ENCODE measurements at places on chromosomes 5 and 9.

DNA sequence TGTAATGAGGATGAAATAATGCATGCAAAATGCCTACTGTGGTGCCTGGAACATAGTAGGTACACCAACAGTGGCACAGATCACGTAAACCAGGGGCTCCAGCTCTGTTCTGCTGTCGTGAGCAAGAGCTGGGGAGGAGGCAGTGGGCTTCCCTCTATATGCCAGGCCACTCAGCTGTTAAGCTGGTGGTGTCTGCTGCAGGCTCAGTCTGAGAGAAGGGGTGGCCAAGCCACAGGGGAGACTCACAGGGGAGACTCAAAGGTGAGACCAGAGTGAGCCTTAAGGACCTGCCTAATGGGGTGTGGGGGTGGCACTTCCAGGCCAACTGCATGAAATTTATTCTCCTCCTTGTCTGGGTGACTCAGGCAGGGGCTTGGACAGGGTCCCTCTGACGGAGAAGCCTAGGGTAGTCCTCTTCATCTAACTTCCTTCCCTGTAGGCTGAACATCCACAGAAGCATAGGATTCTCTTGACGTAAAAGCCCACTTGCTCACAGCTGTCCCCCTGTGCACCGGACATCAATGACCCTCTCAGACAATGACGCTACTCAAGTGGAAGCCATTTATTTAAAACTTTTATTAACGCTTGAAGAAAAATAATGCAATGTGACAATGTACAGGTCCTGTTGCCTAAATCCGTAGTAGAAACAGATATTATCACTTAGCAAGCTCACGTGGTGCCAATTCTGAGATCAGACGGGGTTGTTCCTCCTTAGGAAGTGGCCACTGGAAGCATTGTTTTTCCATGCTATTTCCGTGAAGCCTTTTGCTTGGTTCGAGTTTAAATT, 13.9 kb downstream of the STC2 start:
- DNase-seq: no peak

DNA sequence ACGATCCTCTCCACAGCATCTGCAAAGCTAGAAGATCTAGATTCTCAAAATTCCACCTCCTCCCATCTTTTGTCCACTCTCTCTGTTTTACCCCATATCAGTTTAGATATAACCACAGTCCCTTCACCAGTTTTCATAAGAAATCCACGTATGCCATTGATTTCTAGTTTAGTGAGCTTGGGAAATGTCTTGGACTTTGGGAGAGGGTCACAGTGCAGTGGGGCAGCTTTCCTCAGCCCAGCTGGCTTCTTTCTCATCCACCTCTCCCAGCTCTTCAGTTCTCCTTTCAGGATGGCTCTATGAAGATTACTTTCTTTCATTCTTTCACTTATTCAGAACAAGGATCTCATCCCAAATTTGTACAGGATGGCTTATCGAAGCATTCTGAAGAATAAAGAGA, 203.9 kb upstream of the ADCY2 start:
- no peak for DNase-seq

DNA sequence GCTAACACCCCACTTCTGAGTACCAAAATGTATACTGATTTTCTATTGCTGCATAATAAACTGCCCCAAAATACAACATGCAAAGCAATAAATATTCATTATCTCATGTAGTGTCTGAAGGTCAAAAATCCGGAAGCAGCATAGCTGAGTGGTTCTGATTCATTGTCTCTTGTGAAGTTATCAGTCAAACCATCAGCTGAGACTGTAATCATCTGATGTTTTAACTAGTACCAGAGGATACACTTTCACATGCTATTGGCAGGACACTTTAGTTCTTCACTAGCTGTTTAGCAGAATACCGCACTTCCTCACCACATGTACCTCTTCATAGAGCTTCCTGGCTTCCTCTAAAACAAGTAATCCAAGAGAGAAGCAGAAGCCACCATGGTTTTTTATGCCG, 12.7 kb upstream of the TMEM161B start:
- DNase-seq: no peak

DNA sequence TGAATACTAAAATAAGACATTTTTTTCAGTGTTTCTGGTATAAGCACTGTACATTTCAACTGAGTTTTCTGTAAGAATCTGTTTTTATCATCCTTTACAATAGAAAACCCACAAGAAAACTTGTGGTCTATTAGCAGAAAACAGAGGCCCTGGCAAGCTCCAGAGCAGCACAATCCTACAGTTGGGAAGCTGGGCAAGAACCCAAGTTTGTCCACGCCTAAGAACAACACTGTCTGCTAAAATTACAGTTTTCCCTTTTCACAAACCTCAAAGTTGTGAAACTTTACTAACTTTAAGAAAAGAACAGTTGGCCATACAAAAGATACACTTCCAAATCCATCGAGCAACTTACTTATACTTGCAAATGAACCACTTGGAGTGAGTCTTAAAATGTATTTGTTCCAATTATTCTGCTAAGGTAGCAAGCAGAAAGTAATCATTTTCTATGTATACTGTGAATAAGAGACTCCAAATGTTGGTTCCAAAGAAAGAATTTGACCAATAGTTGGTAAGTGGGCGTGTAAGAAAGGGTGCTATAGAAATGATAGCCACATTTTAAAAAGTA, 982.0 kb upstream of the ARRDC3 start:
- no peak for DNase-seq

- DNase-seq: no peak
Observed at GRCh38 chr5:140734354-140734753, 34.1 kb downstream of the ZMAT2 start.

GRCh38 chr5:7794823-7795222, 56.1 kb downstream of the CFAP90 start:
- DNase-seq: no peak

- DNase-seq: peak; percentile 40
Observed at GRCh38 chr5:145976431-145977155, 40.2 kb downstream of the SH3RF2 start.

DNA sequence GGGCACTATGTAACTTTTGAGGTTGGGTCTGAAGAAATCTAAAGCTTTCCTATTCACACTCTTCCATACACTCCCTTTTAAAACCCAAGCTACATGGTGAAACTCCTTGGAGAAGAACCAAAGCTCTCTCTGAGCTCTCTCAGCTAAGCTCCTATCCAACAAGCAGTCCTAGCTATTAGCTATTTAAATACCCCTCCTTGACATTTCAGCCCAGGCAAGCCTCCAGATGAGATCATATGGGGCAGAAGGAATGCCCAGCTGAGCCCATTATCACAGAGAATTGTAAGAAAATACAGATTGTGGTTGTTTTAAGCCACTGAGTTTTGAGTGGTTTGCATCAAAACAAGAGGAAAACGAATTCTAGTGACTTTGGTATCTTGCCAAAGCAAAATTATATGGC, 15.2 kb downstream of the HSPB3 start:
- DNase-seq: no peak

- DNase-seq: no peak
Observed at GRCh38 chr9:120893611-120894307, 16.8 kb upstream of the PHF19 start.

DNA sequence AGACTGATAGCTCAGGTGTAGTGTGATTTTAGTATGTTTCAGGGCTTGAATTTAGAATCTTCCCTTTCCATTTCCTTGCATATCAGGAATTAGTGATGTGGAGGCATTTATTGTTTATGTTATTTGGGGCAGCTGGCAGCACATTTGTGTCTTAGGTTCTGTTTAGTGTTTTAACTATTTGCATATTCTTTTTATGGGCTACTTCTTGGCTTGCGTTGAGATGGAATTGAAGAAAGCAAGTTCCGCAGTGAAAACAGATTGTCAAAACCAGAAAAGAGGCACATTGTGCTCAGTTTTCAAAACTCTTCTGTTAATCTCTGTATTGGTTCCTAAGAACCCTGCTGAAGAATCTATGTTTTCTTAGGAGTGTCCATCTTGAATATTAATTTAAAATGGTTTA, 80.3 kb downstream of the ZSWIM6 start:
- DNase-seq: no peak

GRCh38 chr9:96391021-96391765, 7.7 kb upstream of the SLC35D2 start:
- DNase-seq: no peak

DNA sequence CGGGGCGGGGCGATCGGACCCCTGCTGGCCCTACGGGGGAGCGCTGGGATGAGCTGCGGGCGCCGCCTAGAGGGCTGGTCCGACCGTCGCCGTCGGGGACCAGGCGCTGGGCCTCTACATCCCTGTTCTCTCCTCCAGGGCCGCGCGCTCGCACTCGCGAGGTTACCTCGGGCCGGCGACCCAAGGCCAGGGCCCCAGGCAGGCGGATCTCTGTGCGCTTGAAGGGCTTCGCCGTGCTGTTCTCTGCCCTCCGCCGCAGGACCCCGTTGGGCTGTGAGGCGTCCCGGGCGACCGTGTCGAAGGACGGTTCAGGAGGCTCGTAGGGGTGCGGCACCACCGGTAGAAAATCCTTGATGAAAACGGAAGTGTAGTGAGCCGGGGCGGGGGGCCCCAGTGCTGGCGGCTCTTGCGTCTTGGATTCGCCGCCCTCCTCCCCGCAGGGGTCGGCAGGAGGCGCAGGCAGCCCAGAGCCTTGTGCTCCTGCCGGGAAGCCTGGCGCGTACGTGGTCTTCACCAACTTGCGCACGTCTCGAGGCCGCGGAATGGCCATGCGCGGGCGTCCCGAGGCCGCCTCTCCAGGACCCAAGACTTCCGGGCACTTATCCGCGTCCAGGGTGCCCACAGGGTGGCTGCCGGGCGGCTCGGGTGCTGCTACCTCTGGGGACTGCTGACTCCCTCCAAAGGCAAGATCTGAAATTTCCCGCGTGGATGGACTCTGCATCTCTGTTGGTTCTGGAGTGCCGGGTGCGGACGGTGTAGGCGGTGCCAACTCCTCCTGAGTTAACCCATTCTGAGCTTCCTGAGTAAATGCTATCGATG, 2.0 kb downstream of the PROB1 start:
- DNase-seq: no peak

DNA sequence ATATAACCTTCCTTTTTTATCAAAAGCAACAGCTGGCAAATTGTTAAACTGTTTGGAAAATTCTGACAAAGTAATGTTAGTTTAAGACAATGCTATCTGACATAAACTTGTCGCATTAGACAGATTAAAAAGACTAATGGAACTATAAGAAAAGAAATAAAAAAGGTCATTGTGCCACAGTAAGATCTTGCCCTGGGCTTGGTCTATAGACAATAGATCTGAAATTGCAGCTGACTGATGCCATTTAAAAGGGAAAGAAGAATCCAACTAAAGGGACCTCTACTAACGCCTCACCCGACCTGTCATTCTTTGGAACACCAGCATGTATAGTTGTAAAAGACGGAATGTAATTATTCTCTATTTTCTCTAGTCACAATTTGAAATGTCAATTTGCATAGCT, 644.4 kb upstream of the GRAMD2B start:
- no peak for DNase-seq

GRCh38 chr5:16411235-16411634, 54.4 kb downstream of the ZNF622 start:
- no peak for DNase-seq

DNA sequence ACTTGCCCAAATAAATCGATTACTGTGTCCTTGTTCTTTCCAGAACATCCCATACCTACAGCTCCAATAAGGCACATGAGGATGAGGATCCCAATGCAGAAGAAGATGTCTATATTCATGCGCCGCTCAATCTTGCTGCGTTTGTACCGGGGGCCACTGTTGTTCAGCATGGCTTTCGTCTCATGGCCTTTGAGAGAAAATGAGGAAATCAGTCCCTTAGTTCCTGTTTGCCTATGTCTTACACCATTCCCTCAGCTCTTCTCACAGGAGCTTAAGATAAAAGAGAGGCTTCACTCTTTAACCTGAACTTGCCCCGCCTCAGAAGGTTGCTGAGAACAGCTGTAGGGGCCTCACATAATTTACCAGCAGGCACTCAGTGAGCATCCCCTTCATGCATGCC, 211.6 kb downstream of the ATP10B start:
- no peak for DNase-seq

DNA sequence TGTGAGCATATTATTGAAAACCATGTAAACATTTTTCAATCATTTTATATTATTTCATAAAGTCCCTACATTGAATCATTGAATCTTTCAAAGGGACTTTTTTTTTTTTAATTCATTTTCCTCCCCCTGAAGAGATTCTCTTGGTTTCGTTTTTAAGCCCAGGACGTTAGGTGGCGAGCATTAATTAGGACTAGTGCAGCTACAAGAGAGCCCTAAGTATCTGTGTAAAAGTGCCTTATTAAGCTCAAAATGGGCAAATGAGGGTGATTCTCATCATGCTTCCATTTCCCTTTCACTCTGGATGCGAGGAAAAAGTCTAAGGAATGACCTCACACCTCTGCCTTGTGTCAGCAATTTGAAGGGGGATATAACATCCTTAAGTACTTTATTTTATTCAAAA, 517.9 kb upstream of the ITGA1 start:
- DNase-seq: no peak

- no peak for DNase-seq
Observed at GRCh38 chr9:76022317-76022716, 131.8 kb downstream of the PCSK5 start.

DNA sequence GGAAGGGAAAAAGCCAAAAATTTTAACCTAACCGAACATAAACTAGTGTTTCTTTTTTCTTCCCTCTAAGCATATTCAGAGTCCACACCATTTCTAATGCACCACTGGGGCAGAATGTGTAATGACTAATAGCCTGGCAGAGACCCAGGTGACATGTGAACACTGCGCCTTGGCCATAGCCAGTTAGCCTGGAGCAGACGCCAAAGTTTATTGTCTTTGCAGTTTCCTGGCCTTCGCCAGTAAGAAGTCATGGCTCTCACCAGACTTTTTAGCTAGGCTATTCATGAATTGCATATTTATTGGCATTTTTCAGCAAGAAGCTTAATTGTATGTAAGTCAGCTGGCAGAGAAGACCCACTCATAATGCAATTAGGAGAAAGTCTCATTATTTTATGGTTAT, 182.8 kb upstream of the SLC27A6 start:
- peak; percentile 70 for DNase-seq

- no peak for DNase-seq
Observed at GRCh38 chr5:57368010-57368409, 114.6 kb downstream of the ACTBL2 start.

- no peak for DNase-seq
Observed at GRCh38 chr9:78062710-78063109, 31.1 kb upstream of the GNAQ start.

GRCh38 chr5:952597-953271, 55.9 kb upstream of the NKD2 start:
- no peak for DNase-seq

DNA sequence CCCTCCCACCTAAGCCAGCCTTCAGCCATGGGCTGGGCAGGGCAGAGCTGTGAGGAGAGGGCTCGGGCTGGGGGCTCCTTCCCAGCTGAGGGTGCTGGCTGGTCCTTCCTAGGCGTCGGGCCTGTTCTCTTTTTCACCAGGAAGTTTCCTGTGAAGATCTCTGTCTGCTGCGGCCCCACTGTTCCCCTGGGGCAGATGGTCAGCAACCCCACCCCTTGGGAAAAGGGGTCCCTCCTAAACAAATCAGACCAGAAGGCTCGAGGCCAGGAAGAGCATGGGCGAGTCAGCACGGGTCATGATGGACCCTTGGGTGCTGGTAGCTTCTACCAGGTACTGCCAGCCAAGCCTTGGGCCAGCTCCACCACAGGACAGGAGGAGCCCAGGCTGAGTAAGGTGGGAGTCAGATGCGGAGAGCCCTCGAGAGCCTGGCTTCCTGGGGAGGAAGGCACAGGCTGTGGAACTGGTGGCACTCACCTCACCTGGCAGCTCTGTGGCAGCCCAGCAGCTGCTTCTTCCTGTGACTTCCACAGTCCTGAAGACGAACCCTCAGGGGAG, 3.5 kb downstream of the CACNA1B start:
- no peak for DNase-seq

Data from pulmonary artery endothelial cell (primary cell).